ENCODE measurements at places on chromosomes 3 and 15.

DNA sequence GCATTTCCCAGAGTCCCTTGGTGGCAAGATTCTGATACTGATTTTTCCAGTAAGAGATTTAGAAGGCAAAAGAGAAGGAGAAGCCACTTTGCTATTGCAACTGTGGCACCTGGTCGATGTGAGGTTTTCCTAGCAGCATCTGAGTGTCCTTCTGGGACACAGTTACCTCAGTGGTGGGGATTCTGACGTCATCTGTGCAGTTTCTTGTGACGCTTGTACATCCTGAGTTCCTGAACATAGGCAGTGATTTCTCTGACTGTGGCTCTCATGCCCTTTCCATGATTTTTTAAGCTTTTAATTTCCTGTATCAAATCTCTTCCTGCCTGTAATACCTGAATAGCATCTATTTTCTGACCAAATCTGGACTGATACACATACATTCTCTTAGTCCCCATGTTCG, 8.9 kb downstream of the USP13 start:
- H3K4me1 ChIP-seq, result no peaks in the 10 kb centered on the region
- no peaks in the 10 kb centered on the region for H3K36me3 ChIP-seq
- no peak overlapping the region for H3K4me3 ChIP-seq
- no peak for DNase-seq

GRCh38 chr15:51837792-51838251, 8.4 kb downstream of the TMOD3 start:
- peaks cover 9% of the 10 kb centered on the region for H3K4me1 ChIP-seq
- no peaks in the 10 kb centered on the region for H3K36me3 ChIP-seq
- no peak overlapping the region for H3K27ac ChIP-seq
- DNase-seq, result no peak
- no peaks in the 10 kb centered on the region for H3K27me3 ChIP-seq
- H3K4me3 ChIP-seq, result no peak overlapping the region

DNA sequence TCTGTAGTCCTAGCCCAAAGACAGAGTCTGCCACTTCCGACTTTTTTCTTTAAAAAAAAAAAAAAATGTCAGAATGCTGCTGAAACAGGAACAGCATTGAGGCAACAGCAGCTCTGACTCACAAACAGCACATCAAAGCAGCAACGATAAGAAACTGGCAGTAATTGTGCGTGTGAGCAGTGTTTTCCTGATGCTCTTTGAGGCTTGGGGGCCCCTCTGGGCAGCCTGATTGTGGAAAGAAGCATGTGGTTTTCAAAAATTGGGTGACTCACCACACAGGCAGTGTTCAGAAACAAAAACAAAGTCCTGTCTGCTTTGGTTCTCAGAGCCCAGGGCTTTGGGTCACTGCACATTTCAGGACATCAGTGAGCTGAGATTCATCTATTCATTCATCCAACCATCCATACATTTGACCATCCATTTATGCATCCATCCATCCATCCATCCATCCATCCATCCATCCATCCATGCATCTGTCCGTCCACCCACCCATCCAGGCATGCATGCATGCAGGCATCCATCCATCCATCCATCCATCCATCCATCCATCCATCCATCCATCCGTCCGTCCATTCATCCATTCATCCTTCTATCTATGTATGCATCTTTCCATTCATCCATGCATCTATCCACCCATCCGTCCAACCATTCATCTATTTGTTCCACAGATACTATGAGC, 308.4 kb downstream of the RPLP1 start:
- peak overlapping the region; percentile 88 for H3K27ac ChIP-seq
- peak; percentile 92 for DNase-seq
- no peaks in the 10 kb centered on the region for H3K27me3 ChIP-seq
- peaks cover 65% of the 10 kb centered on the region for H3K4me1 ChIP-seq
- H3K4me3 ChIP-seq, result no peak overlapping the region

DNA sequence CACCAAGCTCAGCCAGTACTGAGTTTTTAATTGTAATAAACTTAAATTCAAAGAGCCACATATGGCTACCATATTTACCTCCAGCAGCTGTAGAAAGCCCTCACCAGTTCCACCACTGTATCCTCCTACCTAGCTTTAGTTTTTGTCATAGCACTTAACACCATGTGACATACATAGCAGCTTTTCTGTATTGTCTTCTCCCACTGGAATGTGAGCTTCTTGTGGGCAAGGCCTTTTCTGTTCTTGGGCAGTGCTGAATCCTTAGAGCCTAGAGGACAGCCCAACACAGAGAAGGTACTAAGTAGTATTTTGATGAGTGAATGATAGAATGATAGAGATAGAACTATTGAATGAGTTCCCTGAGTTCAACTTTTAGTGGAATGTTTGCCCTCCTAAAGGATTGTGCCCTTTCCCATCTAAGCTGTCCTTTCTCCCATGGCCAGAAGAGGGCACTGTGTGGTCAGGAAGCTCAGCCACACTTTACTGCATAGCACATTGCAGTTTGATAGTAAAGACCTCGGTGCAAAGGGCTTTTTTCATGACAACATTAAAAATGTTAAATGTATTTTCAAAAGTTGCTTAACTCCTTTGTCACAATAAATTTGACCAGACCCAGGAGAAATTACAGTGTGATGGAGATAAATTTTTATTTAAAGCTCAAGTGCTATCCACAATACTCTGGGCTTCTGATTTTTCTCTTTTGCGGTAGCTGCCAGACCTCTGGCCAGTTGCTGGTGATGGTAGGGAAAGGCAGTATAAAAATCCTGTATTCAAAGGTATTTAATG, 115.8 kb downstream of the GHSR start:
- H3K4me3 ChIP-seq, result no peak overlapping the region
- no peak overlapping the region for H3K27ac ChIP-seq
- H3K27me3 ChIP-seq, result no peaks in the 10 kb centered on the region
- H3K4me1 ChIP-seq, result no peaks in the 10 kb centered on the region

- DNase-seq, result no peak
- H3K27ac ChIP-seq, result no peak overlapping the region
- H3K36me3 ChIP-seq, result no peaks in the 10 kb centered on the region
- no peak overlapping the region for H3K4me3 ChIP-seq
- no peaks in the 10 kb centered on the region for H3K27me3 ChIP-seq
These were observed 84.3 kb upstream of the ZNF385D start for GRCh38 chr3:21835264-21835663.

GRCh38 chr15:100131321-100132224, 210.2 kb downstream of the ADAMTS17 start:
- H3K27me3 ChIP-seq, result no peaks in the 10 kb centered on the region
- no peaks in the 10 kb centered on the region for H3K4me1 ChIP-seq
- H3K4me3 ChIP-seq, result peak overlapping the region; percentile 60
- no peaks in the 10 kb centered on the region for H3K36me3 ChIP-seq
- no peak overlapping the region for H3K27ac ChIP-seq
- DNase-seq, result peak; percentile 55

- no peak overlapping the region for H3K27ac ChIP-seq
- no peaks in the 10 kb centered on the region for H3K36me3 ChIP-seq
- H3K4me1 ChIP-seq, result no peaks in the 10 kb centered on the region
- H3K27me3 ChIP-seq, result no peaks in the 10 kb centered on the region
These were observed 16.0 kb upstream of the RAD18 start for GRCh38 chr3:8979262-8979661.

- DNase-seq, result peak; percentile 57
- peaks cover 18% of the 10 kb centered on the region for H3K4me1 ChIP-seq
- H3K36me3 ChIP-seq, result no peaks in the 10 kb centered on the region
- peak overlapping the region; percentile 73 for H3K4me3 ChIP-seq
These were observed 473 bp downstream of the TASOR start for GRCh38 chr3:56682462-56683121.

GRCh38 chr15:48318131-48318530, 13.1 kb upstream of the DUT start:
- H3K27me3 ChIP-seq, result no peaks in the 10 kb centered on the region
- no peaks in the 10 kb centered on the region for H3K4me1 ChIP-seq
- DNase-seq, result no peak
- no peak overlapping the region for H3K27ac ChIP-seq
- H3K4me3 ChIP-seq, result no peak overlapping the region

GRCh38 chr15:42736178-42736792, 643 bp downstream of the CDAN1 start:
- peaks cover 6% of the 10 kb centered on the region for H3K4me1 ChIP-seq
- H3K27me3 ChIP-seq, result no peaks in the 10 kb centered on the region
- H3K36me3 ChIP-seq, result no peaks in the 10 kb centered on the region
- no peak overlapping the region for H3K27ac ChIP-seq
- peak overlapping the region; percentile 82 for H3K4me3 ChIP-seq
- DNase-seq, result peak; percentile 19

DNA sequence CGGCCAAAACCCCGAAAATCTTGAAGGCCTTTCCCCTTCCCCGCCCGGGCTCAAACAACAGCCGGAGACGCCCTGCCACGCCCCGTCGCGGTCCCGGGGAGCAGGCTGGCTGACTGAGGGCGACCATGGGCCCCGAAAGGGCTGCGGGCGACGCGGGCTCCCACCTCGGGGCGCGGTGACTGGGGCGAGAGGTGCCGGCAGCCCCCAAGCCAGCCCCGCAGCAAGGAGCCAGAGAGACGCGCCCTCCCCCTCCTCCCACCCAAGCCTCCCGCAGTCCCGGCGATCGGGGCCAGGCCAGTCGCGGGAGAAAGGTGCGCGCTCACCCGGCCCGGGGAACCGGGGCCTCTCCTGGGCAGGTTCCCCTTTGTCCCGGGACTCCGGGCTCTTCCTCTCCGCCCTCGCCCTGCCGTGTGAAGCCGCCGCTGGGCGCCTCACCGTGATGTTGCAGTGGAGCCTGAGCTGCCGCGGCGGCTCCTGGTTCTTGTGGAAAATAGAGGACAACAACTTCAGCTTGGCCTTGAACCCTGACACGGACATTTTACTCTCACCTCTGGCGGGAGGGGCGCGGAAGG, 30.6 kb upstream of the ZSCAN2 start:
- peak overlapping the region; percentile 70 for H3K4me3 ChIP-seq
- H3K36me3 ChIP-seq, result no peaks in the 10 kb centered on the region
- H3K27me3 ChIP-seq, result no peaks in the 10 kb centered on the region
- DNase-seq, result peak; percentile 46
- no peaks in the 10 kb centered on the region for H3K4me1 ChIP-seq

DNA sequence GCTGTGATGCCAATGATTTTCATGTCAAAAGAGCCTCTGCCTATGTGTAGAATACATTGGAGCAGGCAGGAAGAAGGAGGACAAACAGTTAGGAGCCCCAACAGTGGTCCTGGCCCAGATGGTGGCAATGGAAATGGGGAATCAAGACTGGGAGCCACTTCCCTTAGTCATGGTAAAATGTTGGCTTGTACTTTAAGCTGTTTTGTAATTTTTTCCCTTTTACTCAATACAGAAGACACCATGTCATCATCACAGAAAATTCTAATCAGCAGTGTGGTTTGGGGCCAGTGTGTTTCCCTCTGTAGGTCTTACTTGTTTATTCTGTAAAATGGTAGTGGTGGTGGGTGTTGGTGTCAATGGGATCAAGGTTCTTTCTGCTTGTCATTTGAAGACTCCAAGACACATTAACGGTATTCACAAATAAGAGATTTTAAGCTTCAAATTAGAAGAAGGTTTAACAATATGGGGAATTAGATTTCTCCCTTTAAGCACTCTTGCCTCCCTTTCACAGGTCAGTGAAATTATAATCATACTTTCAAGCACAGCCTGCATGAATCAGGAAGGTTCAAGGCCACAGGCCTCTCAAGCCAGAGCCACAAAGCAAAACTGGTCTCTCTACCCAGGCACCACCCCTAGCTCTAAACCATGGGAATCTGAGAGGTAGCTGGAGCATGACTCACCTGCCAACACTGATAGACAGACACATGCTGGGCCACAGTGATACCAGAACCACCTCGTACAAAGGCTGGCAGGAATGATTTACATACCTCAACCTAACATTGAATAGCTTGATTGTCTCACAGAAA, 24.9 kb downstream of the SIAH2 start:
- peaks cover 21% of the 10 kb centered on the region for H3K4me1 ChIP-seq
- H3K36me3 ChIP-seq, result peaks cover 6% of the 10 kb centered on the region
- H3K27me3 ChIP-seq, result no peaks in the 10 kb centered on the region
- no peak overlapping the region for H3K4me3 ChIP-seq
- DNase-seq, result no peak

- peak; percentile 38 for DNase-seq
- peaks cover 44% of the 10 kb centered on the region for H3K4me1 ChIP-seq
- no peak overlapping the region for H3K4me3 ChIP-seq
- H3K27ac ChIP-seq, result peak overlapping the region; percentile 21
These were observed 7.4 kb downstream of the GOLM2 start for GRCh38 chr15:44295750-44296431.

- no peaks in the 10 kb centered on the region for H3K27me3 ChIP-seq
- no peak overlapping the region for H3K4me3 ChIP-seq
- peaks cover 5% of the 10 kb centered on the region for H3K4me1 ChIP-seq
- no peak overlapping the region for H3K27ac ChIP-seq
- H3K36me3 ChIP-seq, result no peaks in the 10 kb centered on the region
- no peak for DNase-seq
These were observed 24.1 kb downstream of the TRAK1 start for GRCh38 chr3:42115215-42115614.

GRCh38 chr3:113287803-113288648, 76.7 kb downstream of the BOC start:
- no peaks in the 10 kb centered on the region for H3K36me3 ChIP-seq
- H3K27ac ChIP-seq, result no peak overlapping the region

DNA sequence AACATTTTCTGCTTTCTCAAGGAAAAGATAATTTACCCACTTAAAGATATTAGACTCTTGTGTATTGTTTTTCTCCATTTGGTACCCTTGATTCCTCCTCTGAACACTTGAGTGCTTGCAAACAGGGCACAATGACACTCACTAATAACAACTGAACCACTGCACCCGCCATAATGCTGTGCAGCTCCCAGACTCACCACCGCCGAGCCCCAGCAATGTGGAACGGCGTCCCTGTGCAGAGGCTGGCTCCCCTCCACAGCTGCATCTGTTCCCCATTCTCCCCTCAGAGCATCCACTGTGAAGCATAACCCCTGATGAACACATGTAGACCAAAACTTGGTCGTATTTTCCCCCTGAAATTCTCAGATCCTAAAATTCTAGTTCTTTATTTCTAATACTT, 276.2 kb upstream of the PLSCR5 start:
- H3K4me3 ChIP-seq, result no peak overlapping the region
- H3K36me3 ChIP-seq, result no peaks in the 10 kb centered on the region
- H3K27me3 ChIP-seq, result no peaks in the 10 kb centered on the region
- DNase-seq, result no peak

DNA sequence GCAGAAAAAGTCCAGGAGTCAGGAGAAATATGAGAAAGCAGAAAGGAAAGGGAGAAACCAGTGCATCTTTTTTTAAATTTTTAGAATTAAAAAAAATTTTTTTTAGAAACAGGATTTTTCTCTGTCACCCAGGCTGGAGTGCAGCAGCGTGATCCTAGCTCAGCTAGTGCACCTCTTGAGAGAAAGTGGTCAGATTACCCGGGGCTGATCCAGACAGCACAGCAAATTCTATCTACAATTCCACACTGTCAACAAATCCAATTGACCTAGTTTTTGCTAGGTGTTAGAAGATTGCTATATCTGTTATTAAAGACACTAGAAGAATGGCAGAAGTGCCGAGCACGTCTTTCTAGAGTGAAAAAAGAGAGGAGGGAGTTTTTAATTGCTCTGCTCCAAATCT, 117.3 kb downstream of the RFTN1 start:
- no peak overlapping the region for H3K4me3 ChIP-seq
- H3K36me3 ChIP-seq, result no peaks in the 10 kb centered on the region
- no peaks in the 10 kb centered on the region for H3K27me3 ChIP-seq
- no peaks in the 10 kb centered on the region for H3K4me1 ChIP-seq
- no peak overlapping the region for H3K27ac ChIP-seq

- H3K4me3 ChIP-seq, result no peak overlapping the region
- no peak overlapping the region for H3K27ac ChIP-seq
- H3K36me3 ChIP-seq, result no peaks in the 10 kb centered on the region
- no peaks in the 10 kb centered on the region for H3K27me3 ChIP-seq
These were observed 250.8 kb downstream of the TBC1D5 start for GRCh38 chr3:17491601-17492000.

GRCh38 chr3:106811376-106811775, 565.9 kb upstream of the CCDC54 start:
- no peak overlapping the region for H3K4me3 ChIP-seq
- H3K4me1 ChIP-seq, result peaks cover 12% of the 10 kb centered on the region
- no peak overlapping the region for H3K27ac ChIP-seq
- H3K36me3 ChIP-seq, result no peaks in the 10 kb centered on the region
- no peak for DNase-seq
- H3K27me3 ChIP-seq, result no peaks in the 10 kb centered on the region

Measured in MM.1S (cell line).